Cardiac fibroblast (primary cell): ENCODE measurements at places on chromosomes 16 and 17.

GRCh38 chr17:78766225-78766624 is 15.8 kb downstream of the CYTH1 start:
- no peak for DNase-seq

GRCh38 chr16:50653633-50654519 is 27.2 kb downstream of the SNX20 start:
- DNase-seq, result no peak

- DNase-seq, result peak; percentile 4
These were observed 296.6 kb upstream of the CDH11 start for GRCh38 chr16:65418435-65418834.

GRCh38 chr17:7997186-7997585 is 5.2 kb upstream of the GUCY2D start:
- DNase-seq, result peak; percentile 56

DNA sequence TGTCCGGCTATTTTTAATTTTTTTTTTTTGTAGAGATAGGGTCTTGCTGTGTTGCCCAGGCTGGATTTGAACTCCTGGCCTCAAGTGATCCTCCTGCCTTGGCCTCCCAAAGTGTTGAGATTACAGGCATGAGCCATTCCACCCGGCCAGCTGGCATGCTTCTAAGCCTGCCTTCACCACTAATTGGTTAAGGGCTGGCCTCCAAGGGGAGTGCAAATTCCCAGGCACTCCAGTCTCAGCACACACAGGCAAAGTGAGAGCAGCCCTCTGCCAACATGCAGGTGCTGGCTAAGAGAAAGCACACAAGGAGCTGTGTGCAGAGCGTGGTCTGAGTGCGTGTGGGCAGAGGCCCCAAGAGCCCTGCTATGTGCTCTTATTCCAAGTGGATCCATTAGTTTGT is 149.8 kb upstream of the HS3ST2 start:
- no peak for DNase-seq

- no peak for DNase-seq
These were observed 242.4 kb downstream of the C16orf95 start for GRCh38 chr16:87074641-87075318.

- DNase-seq, result no peak
These were observed 22.9 kb upstream of the SLC12A3 start for GRCh38 chr16:56842133-56842532.

DNA sequence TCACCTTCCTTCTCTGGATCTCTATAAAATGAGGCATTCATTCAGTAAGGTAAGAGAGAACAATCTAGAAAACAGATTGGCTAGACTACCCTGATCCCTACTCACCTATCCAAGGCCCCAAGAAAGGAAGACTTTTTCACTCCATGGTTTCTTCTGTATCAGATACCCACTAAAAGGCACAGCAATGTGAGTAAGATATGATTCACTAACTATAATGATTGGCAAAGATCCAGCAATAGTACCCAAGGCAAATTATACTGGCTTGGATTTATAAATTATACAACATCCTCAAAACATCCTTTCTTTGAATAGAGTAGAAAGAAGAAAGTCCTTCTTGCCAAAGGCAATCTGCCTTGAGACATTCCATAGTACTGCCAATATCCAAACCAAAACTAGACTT is 1432.0 kb upstream of the GOT2 start:
- DNase-seq, result no peak

- DNase-seq, result peak; percentile 39
These were observed 65.1 kb downstream of the RTN4RL1 start for GRCh38 chr17:1959871-1960544.

GRCh38 chr17:32814836-32815235 is 62.1 kb downstream of the MYO1D start:
- DNase-seq, result no peak

GRCh38 chr17:66438101-66438500 is 135.7 kb downstream of the PRKCA start:
- DNase-seq, result no peak

DNA sequence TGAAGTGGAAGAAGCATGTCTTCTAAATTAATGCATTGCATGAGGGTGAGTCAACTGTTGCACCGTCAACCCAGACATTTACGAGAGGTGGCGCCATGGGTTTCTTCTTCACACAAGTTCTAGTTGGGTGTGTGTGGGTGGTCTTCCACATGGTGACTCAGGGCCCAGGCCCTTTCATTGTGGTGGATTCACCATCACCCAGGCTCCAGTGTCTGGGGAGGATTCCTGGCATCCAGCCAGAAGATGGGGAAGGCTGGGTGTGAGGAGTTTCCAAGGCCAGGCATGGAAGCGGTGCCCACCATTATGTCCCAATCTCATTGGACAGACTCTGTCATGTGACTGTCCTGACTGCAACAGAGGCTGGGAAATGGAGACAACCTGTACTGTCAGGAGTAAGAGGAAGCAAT is 21.4 kb upstream of the JPH3 start:
- peak; percentile 63 for DNase-seq

DNA sequence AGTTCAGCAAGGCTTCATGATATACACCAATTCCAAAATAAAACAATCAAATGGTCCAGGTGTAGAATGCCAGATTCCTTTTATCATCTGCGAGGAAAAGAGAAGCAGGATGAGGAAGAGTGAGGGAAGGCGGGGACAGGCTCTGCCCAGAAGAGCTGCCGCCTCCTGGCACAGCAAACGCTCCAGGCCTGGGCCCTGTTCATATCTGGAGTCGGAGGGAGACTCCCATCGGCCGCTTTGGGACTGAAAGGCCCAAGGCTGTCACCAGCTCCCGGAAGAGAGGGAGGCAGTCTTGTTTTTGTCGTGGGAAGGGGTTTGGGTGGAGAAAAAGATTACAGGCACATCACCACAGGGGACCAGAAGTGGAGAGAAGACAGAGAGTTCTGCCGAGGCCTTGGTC is 29.0 kb upstream of the SLC25A19 start:
- no peak for DNase-seq

DNA sequence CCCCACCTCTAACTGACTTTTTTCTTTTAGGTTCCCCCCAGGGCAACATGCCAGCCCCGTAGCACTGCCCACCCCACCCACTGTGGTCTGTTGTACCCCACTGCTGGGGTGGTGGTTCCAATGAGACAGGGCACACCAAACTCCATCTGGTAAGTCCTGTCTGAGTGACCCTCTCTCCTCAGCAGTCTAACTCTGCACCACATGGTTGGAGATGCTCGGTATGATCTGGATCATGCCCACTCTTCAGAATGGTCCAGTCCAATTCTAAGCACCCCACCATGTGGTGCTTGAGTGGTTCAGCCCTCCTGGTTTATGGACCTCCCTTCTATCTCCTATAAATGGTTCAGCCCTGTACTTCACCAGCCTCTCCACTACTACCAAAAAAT is 5.9 kb downstream of the KDM6B start:
- DNase-seq, result peak; percentile 36

- DNase-seq, result no peak
These were observed 225.5 kb downstream of the LGALS9B start for GRCh38 chr17:20241855-20242254.

DNA sequence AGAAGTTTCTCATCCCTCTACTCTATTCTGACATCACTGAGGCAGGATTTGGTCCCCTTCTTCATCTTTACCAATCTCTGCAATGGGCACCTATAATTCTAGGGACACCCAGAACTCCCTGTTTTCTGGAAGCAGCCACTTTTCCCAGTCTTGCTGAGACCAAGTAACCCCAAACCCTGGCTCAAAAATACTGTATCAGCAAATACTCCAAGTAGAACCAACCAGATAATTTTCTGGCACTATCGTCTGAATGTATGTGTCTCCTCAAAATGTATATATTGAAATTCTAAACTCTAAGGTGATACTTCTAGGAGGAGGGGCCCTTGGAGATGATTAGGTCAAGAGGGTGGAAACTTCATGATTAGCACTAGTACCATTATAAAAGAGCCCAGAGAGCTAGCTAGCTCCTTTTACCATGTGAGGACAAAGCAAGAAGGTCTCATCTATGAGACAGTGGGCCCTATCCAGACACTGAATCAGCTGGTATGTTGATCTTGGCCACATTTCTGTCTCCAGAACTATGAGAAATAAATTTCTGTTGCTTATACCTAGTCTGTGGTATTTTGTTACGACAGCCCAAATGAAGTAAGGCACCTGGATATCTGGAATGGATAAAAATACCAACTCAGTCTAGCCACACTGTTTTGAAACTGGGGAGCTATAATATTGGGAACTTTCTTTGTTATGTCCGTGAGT is 464.4 kb downstream of the CDH11 start:
- DNase-seq, result no peak

- no peak for DNase-seq
These were observed 9.6 kb downstream of the GSE1 start for GRCh38 chr16:85622683-85623082.

DNA sequence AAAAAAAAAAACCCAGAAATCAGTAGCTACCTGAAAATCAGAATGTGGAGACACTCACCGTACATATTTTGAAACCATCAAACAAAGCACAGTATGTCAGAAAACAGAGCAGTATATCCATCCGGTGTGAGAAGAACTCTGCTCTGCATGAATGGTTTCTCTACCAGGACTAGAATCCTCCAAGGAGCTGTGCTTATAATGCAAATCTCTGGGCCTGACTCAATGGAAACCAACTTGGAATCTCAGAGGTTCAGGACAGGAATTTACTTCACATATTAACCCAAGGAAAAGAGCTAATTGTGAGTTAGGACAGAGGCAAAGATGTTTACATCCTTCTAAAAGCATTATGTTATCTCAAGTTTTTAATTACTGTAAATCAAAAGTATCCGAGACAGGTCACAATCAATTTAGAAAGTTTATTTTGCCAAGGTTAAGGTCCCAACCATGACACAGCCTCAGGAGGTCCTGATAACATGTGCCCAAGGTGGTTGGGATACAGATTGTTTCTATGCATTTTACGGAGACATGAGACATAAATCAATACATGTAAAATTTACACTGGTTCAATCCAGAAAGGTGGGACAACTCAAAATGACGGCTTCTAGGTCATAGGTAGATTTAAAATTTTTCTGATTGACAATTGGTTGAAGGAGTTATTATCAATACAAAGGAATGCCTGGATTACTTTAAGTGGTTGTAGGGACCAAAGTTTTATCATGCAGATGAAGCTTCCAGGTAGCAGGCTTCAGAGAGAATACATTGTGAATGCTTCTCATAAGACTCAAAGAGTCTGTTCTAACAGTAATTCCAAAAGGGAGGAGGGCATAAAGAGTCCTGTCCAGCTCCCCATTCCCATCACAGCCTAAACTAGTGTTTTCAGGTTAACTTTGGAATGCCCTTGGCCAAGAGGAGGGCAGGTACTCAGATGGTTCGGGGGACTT is 164.1 kb downstream of the CDH8 start:
- no peak for DNase-seq

DNA sequence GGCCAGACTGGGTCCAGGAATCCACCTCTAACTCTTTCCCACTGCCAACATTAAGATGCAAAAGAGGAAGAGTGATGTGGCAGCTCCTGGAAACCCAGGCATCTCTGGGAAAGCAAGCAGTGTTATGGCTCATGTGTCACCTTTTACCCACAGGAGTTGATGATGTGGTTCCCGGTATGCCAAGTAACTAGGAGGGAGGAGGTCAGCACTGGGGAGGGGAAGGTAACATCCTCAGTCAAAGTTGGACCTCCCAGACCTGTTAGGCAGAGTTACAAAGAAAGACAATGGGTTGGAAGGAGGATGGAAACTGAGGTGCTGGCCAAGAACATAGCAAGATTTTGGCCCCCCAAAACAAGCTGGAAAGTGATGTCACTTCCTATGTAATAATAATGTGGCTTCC is 11.4 kb downstream of the KRABD2 start:
- DNase-seq, result peak; percentile 61

DNA sequence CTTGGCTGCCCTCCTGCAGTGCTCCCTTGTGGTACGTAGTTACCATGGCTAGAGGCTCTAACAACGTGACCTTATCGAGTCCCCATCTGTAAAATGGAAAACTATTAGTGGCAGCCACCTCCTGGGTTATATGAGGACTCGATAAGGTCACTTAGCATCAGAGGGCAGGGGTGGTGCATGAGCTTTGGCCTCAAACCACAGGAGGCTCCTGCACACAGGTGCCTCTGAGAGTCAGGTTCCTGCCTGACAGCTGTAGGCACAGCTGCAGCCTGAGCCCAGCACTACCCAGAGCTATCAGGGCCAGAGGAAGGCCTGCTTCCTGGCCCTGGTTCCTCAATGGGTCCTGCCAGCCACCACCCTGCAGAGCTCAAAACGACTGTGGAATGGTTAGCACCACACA is 57.2 kb upstream of the SEC14L1 start:
- DNase-seq, result no peak
